ENCODE measurements at places on chromosomes 5 and 9. TPM values are rescaled to one million over a fixed set of nuclear protein-coding genes. Genes with fewer than 3 reads are reported as not detected.

COL23A1 gene
- total RNA-seq: 6.0 TPM

IDNK gene
- 3.5 TPM for total RNA-seq

FBP2 gene
- 0.62 TPM for total RNA-seq

SLC36A3 gene
- not detected for total RNA-seq

FBP1 gene
- 3.4 TPM for total RNA-seq

SLC1A1 gene
- total RNA-seq: 1.9 TPM

- no peak for DNase-seq
Measured at GRCh38 chr9:93819905-93820304, 135.2 kb downstream of the BARX1 start.

DNA sequence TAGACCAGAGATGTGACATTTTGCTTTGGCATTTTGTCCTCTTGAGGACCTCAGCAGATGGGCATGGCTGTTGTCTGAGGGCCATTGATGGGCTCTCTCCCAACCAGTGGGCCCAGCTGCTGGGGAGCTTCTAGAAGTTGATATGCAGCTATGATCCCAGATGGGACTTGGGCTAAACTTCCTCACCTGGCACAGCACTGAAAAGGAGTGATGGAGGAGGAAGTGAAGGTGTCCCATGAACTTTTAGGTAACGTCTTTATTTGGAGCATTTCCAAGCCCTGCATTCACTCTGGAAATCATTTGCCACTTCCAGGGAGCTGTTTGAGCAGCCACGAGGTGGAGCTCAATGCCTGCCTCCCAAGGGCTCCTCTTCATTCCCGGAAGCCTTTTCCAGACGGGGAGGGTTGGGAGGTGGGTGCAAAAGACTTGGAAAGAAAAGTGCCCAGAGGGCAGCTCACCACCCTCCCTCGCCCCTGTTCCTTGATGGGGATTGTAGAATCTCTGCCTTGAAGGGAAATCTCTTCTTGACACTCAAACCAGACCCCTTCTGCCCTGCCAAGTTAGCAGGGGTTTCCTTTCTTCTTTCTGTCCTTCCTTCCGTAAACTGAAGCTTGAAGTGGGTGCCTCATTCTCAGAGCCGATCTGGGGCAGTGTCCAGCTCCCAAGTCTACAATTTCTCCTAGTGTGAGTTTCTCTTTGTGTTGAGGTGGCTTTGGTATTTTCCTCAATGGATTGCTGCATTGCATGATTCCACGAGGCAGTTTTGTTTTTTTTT, 18.1 kb upstream of the NEUROG1 start:
- DNase-seq: no peak

DNA sequence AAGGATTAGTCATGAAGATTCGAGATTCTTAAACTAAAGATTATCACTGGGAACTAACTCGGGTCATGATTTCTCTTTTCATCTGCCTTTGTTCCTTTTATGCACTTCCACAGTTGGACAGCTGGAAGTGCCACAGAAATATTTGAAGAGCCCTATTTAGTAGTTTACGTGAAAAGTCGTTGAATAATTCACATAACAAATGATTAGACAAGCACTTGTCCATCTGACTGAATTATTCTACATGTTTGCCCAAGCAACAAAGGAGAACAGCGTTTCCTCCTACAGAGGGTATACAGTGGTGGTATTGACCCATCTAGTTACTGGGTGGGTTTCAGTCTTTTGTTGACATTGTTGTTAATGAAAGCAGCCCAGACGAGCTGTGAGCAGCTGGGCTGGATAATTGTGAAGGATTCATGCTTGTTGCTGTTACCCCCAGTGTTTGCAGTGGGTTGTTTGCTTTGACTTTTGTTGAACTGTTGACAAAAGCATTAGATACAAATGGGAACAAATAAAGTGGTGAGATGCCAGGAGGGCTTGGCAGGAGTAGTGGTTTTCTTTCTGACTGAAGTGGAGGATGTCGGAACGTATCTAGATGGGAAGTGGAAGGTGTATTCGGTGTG, 96.2 kb downstream of the TLE4 start:
- DNase-seq: no peak

DNA sequence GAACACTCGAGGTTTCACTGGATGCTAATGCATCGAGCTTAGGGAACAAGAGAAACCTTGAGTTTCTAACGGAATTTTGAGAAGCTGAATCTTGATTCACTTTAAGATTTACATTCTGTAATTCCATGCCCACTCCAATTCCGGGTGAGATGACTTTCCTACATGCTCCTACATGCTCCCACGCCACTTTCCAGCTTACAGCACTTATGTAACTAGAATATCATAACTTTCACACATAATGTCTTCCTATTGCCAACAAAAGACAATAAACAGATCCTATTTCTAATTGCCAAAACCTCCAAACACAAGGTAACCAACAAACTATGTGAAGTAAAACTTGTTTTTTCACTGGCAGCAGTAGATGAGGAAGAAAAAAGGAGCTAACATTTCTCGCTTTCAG, 72.9 kb downstream of the ECPAS start:
- DNase-seq: no peak

DNA sequence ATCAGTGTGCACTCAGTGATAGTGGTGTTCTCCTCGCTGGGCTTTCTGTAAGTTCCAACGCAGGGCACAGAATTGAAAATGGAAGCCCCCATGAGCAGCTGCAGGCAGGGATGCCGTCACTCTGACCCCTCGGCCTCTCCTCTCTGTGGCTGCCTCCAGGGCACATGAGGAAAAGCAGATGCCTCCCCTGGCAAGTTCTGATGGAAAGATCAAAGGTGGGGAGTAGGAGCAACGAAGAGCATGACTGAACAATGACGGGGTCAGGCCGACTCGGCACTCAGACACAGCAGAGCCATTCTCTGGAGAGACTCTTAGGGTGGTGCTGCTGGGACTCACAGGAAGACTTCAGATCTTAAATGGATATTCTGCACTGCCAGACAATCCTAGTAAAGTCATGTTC, 65.6 kb upstream of the CKMT2 start:
- DNase-seq: no peak

- DNase-seq: no peak
Measured at GRCh38 chr5:170536525-170536924, 32.7 kb downstream of the KCNIP1 start.

- no peak for DNase-seq
Measured at GRCh38 chr9:120720404-120720803, 6.1 kb upstream of the MEGF9 start.

DNA sequence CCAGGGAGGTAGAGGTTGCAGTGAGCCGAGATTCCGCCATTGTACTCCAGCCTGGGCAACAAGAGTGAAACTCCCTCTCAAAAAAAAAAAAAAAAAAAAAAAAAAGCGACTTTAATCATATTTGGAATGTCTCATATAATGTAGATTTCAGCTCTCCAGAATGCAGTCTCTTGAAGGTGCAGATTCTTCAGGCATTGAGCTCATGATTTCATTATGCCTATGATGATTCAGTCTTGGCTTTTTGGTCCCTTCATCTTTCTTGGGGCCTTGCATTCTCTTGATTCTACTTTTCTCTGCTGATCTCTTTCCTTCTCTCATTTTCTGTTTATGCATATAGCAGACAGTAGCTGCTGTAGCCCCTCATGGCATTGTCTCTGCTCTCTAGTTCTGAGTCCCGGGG, 22.9 kb downstream of the KDM4C start:
- DNase-seq: no peak

- DNase-seq: no peak
Measured at GRCh38 chr5:132010989-132011621, 353 bp downstream of the ACSL6 start.

DNA sequence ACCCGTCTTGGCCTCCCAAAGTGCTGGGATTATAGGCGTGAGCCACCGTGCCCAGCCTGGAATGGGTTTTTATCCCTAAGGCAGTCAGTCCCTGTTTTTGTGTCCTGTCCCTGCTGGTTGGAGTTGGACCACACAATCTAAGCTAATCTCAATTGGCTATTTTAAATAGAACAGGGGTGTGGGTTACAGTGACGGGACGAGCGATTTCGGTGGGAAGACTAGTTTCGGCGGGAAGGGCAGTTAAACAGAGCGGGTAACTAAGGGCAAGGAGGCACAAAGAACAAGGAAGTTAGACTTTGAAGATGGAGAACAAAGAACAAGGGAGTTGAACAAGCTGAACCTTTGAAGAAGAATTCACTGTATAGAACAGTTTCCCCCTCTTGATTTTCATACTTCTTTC, 1.4 kb downstream of the GTF3C5 start:
- no peak for DNase-seq

DNA sequence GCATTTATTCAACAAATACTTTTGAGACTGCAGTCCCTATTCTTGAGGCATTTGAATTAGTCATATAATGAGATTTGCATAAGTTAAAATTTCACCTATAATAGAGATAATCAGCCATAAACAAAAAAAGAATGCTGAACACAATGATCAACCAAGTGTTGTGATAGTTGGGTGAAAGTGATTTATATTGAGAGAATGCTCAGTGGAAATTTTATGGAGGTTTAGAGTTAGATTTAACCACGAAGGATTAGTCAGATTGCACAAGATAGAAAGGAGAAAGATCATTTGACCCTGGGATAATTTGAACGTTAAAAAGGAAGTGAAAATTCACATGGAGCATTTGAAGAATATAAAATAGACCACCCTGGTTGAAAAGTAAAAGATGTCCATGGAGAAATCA, 356.2 kb downstream of the NPR3 start:
- no peak for DNase-seq

All from left cardiac atrium (tissue), 4 donors.